ENCODE measurements at places on chromosomes 6 and 20.

DNA sequence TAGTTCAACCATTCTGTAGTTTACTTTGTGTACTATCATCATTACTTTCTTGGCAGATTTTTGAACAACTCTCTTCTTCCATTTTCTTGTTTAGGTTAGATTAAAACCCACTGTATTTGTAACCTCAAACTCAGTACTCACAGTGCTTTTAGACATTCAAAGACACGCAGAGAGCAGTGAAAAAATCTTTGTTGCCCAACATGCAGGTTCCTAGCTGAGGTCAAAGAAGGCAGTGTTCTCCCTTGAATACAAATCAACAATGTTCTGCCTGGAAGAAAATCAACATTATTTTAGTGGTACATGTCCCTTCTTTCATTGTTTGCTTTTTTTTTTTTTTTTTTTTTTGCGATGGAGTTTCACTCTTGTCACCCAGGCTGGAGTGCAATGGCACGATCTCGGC lies 11.2 kb downstream of the CYB5R4 start:
- no peak for DNase-seq

- DNase-seq = no peak
These were observed 107.5 kb upstream of the PRSS16 start for GRCh38 chr6:27139756-27140579.

- DNase-seq = no peak
These were observed 91.1 kb upstream of the BTN3A2 start for GRCh38 chr6:26273673-26274588.

DNA sequence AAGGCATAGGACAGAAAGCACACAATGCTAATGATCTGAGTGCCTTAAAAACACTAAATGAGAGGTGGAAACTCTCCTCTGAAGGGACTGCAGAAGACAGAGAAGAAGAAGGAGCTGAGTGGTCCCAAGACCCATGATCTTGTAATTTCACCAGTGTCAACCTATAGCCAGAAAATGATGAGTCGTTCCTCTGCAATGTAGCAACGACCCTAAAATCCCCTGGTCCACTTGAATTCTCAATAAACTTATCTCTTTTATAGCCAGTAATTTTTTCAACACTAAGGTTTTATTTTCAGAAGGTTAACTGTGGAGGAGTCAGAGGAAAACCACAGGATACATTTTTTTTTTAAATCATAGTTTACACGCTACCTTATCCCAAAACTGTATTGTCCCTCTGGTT lies 490.6 kb upstream of the MARCKS start:
- no peak for DNase-seq

GRCh38 chr6:146582857-146583256 lies 15.9 kb upstream of the ADGB start:
- DNase-seq = no peak

DNA sequence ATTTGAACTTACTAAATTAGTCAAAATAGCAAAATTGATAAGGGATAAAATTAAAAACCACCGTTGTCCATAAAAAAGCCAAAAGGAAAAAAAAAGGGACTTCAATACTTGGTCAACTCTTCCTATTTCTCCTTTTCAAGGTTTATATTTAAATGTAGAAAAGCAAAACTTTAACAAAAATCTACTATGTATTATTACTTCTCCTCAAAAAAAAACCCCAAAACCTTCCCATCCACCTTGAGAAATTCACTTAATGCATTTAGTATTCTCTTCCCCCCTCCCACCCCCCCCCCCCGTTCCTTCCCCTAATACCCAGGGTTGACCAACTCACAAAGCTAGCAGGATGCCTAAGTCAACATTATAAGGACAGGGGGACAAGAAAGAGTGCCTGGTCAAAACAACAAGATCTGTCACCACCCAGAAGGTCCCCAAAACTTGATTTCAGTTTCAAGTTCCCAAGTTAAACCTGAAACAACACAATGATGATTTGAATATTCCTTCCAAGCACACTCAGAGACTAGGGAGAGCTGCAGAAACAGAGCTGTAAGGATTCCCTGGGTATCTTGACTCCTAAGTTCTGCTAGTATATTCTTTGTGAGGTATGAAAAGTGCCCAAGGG lies 14.6 kb downstream of the GMDS start:
- no peak for DNase-seq

- no peak for DNase-seq
These were observed 212.4 kb upstream of the ARID1B start for GRCh38 chr6:156564807-156565149.

DNA sequence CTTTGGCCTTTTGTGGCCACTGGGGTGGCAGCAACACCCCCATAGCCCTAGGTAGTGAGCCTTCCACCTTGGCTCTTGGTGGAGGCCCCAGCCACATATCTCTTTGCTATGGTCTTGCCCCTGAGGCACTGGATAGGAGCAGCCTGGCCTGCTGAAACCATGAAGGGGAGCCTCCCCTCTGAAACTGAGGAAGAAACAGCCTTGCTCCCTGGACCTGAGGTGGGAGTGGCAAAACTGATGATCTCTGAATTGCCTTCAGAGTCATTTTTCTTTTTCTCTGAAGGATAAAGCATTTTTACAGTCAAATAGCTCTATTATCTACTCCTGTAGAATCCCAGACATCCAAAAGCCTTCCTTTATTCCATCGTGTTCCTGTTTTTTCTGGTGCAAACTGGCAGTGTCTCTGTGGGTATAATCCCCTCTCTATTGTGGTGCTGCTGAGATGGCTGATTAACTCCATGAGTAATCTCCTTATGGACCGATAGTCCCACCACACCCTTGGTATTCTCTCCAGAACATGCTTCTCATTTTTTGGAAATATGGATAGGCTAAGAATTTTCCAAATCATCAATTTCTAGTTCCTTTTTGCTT lies 22.0 kb upstream of the PRSS35 start:
- DNase-seq = no peak

DNA sequence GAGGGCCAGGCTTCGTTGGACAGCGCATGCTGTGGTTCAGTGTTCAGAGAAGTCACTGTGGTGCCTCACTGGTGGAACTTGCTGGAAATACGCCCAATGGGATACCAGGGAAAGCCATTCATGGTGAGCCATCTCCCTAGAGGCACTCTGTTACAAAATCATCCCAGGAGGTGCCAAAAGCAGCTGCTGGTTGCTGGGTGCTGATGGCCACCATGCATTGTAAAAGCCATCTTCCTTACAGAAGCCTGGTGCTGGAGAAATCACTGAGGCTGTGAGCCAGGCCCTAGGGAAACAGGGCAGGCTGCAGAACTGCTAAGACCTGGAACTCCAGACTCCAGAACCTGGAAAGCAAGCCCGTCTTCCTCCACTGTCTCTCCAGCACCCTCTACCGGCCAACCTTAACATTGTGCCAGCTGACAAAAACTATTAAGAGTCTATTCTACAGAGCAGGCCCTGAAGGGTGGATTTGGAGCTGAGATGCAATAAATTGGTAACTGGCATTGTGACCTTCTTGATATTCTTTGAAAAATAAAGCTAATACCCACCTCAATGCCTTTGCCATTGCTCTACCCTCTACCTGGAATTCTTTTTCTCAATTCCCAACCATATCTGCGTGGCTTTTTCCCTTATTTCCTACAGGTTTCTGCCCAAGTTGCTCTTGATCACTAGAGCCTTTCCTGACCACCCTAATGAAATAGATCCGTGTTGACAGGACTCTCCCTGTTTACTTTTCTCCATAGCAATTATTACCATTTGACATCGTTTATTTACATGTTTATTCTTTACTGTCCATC lies 18.5 kb downstream of the SNRPB start:
- peak; percentile 66 for DNase-seq

DNA sequence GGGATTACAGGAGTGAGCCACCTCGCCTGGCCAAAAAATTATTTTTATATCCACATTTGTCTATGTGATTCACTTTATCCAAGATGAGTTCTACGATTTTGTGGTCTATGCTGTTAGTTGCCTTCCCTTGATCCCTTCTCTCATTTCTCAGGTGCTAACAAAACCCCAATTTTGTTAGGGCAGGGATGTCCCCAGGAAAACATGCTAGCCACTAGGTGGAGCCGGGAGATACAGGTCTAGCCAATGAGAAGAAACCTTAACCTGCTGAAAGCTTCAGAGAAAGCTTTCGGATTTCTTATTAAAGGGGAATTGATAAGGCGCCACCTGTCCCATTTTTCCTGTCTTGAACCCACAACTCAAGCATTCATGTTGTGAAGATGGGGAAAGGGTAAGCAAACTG lies 167.4 kb upstream of the OLIG3 start:
- no peak for DNase-seq

DNA sequence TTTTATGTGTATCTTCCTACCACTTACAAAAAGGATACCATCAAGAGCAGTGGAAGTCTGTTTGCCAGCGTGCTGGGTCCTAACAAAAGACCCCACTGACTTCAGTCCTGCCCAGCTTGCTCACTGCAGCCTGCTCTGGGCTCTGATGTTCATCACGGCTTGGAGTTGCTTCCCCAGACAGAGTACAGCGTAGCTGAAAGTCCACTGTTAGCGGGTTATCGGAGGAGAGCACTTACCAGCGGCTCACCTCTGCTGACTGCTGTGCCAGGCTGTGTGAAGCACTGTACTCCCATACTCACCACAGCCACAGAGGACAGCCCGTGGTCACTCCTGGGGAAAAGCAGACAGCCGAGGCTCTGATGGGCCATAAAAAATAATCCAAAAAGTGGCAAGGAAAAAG lies 40.2 kb downstream of the CTCFL start:
- DNase-seq = no peak

DNA sequence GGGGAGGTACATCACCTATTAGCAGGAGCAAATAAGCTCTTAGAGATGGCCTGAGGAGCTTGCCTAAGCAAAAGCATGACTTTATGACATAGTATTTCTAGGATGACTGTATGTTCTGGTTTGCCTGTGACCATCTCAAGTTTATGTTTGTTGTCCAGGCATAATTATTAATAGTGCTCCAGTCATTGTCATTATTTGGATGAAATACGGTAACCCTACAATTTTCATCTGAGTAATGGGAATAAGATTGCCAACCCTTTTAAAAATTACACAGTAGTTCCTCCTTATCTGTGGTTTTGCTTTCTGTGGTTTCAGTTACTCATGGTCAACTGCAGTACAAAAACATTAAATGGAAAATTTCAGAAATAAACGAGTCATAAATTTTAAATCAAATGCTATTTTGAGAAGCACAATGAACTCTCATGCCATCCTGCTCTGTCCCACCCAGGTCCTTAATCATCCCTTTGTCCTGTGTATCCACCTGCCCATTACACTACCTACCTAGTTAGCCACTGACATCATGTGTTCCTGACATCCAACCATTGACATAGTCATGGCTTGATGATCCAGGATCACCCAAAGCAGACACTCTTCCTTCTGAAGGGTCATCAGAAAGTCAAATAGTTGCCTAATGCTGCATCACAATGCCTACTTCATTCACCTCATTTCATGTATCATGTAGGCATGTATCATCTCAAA lies 27.0 kb upstream of the TFB1M start:
- no peak for DNase-seq

- no peak for DNase-seq
These were observed 4.6 kb upstream of the ZSCAN9 start for GRCh38 chr6:28220257-28221133.

DNA sequence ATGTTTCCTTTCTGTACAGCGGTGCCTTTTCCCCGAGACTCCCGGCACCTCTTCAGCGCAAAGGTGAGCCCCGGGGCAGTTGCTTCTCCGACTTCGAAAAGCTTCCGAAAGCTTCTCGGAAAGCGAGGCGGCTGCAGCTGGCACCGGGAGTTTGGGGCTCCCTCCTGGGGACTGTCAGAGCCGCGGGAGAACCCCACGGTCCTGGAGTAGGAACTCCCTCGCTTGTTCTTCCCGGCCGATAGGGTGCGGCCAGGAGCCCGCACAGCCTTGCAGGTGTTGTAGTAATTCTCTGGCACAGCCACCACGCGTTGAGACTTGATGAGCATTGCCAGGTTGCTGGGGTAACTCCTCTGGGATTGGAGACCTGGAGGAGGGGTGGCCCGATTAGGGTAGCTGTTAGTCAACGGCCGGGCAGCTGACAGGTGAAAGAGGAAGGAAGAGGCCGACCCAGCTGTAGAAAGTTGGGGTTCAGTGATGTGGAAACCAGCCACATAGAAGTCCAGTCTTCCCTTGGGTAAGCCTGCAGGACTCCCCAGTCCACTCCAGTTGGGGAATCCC lies 721 bp downstream of the KDM1B start:
- peak; percentile 13 for DNase-seq

- DNase-seq = no peak
These were observed 84.5 kb downstream of the DNAH8 start for GRCh38 chr6:38799529-38800184.

DNA sequence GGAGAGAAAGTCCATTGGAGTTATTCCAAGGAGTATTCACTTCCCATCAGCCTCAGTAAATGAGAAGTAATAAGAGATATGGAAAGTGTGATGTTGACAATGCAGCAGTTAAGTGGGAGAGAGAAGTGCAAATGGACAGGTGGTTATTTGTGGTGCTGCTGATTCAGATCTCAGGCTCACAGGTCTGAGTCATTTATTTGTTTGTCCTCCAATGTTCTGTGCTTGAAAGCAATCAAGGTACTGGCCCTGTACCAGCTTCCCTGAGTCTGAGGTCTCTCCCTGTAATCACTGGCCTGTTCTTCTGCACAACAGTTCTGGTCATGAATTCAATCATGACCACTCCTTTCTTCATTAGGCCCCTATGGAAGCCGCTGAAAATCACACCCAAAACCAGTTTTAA lies 827.7 kb downstream of the MAFB start:
- DNase-seq = no peak

GRCh38 chr20:35776513-35777101 lies 4.8 kb downstream of the PHF20 start:
- DNase-seq = no peak

- no peak for DNase-seq
These were observed 19.4 kb downstream of the RAMACL start for GRCh38 chr6:166567107-166567506.

GRCh38 chr6:16229700-16230099 lies 8.7 kb upstream of the GMPR start:
- no peak for DNase-seq

GRCh38 chr6:83436674-83437073 lies 5.8 kb upstream of the ME1 start:
- no peak for DNase-seq

- DNase-seq = no peak
These were observed 2.5 kb downstream of the MCM9 start for GRCh38 chr6:118932421-118932820.

DNA sequence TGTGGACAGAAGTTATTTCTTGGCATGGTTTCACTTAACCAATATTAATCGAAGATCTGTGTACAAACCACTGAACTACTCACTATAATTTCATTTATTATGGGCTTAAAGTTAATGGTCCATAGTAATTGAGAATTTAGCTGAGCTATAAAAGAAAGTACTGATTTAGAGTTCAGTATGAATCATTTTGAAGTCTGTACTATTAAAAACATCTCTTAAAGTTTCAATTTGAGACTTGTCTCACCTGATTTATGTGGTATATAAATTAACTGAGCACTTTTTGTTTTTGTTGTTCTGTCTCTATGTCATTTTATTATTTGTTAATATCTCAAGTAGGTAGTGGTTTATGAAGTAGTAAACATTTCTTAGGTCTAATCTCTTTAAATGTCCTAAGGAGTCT lies 24.9 kb downstream of the KPNA5 start:
- no peak for DNase-seq

- no peak for DNase-seq
These were observed 39.8 kb downstream of the SRSF3 start for GRCh38 chr6:36633915-36634314.

- no peak for DNase-seq
These were observed 8.7 kb downstream of the TRIB3 start for GRCh38 chr20:389220-389619.
